ENCODE measurements at places on chromosomes 5 and 9.

GRCh38 chr9:126773004-126773607 is 31.7 kb upstream of the ZBTB43 start:
- peak; percentile 66 for DNase-seq

DNA sequence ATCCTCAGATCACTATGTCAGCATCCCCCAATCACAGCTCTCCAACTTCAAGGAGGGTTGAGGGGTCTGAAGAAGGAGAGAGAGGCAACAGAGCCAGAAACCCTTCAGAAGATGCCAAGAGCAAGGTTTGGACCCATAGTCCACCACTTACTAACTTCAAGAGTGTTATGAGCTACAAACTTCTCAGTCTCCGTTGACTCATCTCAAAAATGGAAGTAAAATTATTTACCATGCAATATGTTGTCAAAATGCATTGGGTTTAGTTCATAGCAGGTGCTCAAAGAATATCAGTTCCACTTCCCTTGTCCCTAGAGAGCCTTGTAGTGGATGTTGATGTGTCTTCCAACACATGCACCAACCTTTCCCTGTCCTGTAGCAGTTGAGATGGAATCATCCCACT is 116.0 kb downstream of the KCNIP1 start:
- no peak for DNase-seq

GRCh38 chr5:122864400-122864799 is 19.0 kb downstream of the SNX24 start:
- DNase-seq = no peak

GRCh38 chr5:3101561-3101960 is 350.1 kb upstream of the IRX2 start:
- peak; percentile 42 for DNase-seq

DNA sequence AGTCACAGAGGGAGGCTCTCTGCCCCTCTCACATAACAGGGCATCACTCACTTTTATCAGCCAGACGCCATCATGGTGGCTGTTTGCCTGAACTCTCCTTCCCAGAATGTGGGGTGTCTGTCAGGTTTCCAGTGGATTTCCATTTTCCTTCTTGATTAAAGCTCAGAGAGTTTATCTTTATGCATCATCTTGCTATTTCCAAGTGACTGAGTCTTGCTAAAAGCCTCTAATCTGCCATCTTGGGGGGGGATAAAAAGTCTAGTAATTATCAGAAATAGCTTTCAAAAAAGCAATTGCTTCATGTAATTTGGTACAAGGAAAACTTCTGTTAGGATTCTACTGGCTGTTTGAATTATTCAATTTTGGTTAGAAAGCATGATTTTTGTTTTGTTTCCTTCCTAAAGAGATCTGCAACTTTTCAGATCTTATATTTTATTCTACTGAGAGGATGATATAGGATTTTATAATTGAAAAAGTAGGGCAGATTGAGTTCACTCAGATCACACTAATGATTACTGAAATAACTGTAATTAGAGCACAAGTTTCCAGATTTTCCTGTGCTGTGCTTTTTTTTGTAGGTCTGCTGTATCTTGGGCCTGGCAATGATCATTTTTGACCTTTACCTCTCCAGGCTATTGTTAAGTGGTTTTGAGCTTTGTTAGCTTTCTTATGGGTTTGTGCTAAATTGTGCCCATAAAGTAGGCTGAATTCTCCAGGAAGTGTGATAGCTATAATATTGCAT is 661.5 kb downstream of the TLE4 start:
- DNase-seq = no peak

DNA sequence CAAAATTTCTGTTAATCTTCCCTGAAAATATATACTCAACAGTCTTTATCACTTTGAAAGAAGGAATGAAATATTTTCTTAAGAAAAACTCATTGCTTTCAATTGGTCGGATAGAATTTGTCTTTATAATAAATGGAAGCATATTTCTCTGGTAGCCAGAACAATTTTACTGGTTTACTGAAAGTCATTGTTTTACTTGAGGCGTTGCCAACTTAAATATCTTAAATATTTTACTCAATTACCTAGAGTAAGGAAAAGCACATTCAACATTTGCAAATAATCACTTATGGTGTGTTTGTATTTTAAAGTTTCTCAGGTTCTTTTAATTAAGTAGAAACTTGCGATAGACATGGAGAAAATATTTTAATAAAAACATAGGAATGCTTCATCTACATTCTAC is 1181.7 kb downstream of the EFNA5 start:
- no peak for DNase-seq

DNA sequence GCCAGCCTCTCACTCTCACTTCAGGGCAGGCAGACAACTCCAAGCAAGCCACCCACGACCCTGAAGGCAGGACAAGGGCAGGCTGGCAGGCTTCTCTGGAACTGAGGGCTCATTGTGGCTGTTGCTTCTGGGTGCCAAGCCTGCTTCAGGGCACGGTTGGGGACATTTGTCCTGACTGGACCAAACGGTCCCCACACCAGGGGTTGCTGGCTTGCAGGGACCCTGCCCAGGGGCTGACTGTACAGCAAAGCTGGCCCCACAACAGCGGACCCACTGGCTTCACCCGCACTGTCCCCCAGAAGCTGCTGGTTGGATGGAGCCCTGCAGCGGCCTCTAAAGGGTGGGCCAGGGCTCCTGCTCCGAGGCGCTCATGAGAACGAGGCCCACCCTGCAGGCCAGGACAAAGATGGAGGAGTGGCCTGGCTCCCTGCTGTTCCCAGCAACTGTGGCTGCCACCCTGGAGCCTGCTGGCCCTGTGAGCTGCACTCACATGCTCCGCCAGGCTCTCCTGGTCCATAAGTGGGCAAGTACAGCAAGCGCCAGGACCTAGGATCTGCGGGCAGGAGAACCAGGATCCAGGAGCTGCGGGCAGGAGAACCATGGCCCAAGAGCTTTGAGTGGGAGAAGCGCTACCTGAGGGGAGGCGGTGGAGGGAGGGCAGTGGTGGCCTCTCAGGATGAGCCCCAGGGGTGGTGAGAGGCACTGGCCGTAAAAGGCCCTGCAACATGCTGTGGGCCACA is 34.4 kb upstream of the NSMF start:
- no peak for DNase-seq
